ENCODE measurements at places on chromosomes 2 and 18.

- no peak for DNase-seq
Measured at GRCh38 chr2:20433249-20433648, 13.6 kb upstream of the RHOB start.

- DNase-seq, result no peak
Measured at GRCh38 chr18:44826418-44827259, 146.0 kb downstream of the SETBP1 start.

- no peak for DNase-seq
Measured at GRCh38 chr2:35864141-35864540, 491.4 kb upstream of the CRIM1 start.

- no peak for DNase-seq
Measured at GRCh38 chr2:66585587-66585986, 150.7 kb downstream of the MEIS1 start.

DNA sequence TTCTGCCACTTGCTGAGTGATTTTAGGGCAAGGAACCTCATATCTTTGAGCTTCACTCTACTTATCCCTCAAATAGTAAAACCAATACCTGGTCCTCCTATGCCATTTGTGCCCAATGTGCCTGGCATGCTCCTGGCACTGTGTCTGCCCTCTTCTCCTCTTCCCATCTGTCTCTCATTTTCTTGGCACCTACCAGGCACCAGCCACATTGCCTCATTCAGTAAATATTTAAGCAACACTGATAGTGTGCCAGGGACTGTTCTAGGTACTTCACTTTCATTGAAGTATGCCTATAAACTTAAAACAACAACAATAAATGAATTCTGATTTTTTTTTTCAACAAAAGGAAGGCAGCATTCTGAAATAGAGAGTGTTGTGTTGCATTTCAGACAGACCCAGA lies 15.1 kb upstream of the BOD1L2 start:
- no peak for DNase-seq

DNA sequence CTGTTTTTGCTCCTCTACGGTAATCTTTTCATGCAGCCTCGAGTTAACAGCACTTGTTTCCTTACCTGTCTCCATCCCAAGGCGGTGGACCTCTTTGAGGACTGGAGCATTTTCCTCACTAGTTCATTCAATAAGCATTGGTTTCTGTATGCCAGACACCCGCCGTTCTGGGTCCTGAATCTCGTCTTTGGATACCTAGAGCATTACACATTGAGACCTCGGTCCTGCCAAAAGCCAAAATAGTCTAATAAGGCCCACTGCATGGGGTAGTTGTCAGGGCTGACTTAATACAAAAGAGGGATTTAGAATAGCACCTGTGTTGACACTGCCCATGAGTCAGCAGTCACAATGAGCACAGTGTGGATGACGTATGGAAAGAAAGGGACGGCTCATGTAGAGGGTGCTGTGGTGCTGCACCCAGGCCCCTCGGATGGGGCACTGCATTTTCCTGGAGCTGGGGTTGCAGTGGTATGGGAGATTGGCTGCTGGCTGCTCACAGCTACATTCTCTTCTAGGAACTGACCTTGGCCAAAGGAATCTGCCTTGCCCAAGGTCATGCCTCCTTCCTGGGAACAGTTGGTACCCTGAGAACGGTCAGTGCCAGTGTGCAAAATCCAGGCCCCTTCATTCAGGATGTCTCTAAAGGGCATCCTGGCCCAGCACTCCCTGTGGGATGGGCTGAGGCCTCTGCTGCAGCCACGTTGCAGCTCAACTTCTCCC lies 126.9 kb upstream of the NCK2 start:
- DNase-seq, result no peak

DNA sequence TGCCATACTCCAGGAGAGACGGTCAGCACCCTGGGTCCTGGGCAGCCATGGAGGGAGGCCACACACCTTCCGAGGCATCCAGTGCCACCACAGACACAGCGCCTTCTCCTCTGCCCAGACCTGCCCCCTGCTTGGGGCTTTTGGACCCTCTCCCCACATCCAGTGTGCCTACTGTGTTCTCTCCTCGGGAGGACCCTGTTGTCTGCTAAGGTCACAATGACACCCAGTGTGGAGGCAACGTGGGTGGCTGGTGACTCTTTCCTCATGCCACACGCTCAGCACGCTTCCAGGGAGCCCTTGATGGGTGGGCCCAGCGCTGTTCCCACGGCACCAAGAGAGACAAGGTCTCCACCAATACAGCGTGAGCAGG lies 251.9 kb downstream of the EIPR1 start:
- DNase-seq, result no peak

DNA sequence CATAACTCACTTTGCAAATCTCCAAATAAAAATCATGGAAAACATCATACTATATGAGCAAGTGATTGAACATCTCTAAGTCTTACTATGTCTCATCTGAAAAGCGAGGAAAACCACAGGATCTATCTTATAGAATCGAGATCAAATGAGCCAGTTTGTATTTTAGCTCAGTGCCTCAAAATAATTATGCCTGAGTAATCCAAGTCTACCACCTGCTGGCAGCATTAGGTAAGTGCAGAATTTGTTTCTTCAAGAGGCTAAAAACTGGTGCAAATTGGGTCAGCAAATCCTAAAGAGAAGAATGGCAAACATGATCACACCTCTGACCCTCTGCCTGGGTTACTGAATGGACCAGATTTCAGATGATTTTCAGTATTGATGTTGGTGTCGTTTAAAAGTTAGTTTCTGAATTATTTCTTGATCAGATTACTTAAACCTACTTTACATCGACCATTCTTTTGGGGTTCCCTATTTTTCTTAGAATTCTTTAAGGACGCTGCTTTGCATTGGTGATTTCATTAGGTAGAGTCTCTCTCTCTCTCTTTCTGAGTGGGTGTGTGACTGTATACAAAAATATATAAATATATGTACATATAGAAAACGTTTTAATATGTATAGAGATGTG lies 12.7 kb upstream of the FHOD3 start:
- no peak for DNase-seq

- DNase-seq, result no peak
Measured at GRCh38 chr2:107645586-107645985, 181.1 kb upstream of the RGPD4 start.

GRCh38 chr2:100941646-100942240 lies 60.3 kb upstream of the RPL31 start:
- DNase-seq, result no peak

DNA sequence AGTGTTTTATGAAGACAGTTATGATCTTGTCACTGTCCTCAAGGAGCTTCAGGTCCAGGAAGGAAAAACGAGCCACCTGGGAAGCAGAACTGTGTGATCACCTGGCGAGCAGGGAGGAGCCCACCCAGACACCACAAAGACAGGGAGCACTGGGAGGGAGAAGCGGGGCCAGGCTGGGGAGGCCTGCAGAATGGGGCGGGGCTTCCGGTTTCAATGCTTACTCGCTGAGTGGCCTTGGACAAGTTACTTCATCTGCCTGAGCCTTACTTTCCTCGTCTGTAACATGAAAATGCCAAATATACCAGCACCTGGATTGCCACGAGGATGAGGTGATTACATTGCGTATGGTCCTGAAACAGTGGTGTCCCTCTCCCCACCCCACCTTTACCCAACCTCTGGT lies 227.5 kb downstream of the ANKRD30B start:
- no peak for DNase-seq

GRCh38 chr18:36613069-36613468 lies 215.7 kb downstream of the TPGS2 start:
- no peak for DNase-seq

DNA sequence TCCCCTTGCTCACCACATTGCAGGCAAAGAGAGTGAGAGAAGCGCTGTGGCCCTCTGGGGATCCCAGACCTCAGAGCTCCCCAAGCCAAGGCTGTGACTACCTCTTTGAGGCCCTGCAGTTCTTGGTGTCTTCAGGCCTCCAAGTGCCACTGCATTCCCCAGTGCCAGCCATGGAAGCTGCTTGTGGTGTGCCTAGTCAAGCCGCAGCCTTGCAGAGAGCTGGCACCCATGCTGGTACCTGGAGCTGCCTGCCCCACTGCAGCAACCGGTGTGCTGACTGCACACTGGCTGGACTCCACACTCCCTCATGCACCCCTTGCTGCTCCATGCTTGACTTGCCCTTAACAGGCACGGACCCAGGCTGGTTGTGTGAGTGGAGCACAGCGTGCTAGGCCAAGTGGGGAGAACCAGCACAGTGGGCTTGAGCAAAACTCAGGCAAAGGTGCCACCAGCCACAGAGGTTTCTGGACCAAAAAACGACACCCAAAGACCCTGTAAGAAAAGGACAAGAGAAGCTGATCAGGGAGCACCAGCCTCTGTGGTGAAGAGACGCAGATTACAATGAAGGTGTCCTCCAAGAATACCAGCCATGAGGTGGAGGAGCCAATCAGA lies 113.5 kb upstream of the TMEM18 start:
- no peak for DNase-seq

DNA sequence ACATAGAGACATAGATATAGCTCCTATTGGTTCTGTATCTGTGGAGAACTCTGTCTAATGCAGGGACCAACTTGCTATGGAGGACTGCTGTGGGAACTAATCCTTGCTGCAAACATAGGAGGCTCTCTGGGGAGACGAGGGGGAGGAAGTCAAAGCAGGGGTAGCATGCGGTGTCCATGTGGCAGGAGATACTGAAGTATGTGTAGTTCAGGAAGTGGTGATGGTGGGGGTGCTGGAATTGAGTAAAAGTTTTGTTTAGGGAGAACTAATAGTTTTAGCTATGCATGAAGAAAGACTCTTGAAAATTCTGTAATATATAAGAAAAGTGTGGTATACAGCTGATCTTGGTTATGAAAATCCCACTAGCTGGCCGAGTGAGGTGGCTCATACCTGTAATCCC lies 62.0 kb downstream of the ANKRD44 start:
- DNase-seq, result no peak

DNA sequence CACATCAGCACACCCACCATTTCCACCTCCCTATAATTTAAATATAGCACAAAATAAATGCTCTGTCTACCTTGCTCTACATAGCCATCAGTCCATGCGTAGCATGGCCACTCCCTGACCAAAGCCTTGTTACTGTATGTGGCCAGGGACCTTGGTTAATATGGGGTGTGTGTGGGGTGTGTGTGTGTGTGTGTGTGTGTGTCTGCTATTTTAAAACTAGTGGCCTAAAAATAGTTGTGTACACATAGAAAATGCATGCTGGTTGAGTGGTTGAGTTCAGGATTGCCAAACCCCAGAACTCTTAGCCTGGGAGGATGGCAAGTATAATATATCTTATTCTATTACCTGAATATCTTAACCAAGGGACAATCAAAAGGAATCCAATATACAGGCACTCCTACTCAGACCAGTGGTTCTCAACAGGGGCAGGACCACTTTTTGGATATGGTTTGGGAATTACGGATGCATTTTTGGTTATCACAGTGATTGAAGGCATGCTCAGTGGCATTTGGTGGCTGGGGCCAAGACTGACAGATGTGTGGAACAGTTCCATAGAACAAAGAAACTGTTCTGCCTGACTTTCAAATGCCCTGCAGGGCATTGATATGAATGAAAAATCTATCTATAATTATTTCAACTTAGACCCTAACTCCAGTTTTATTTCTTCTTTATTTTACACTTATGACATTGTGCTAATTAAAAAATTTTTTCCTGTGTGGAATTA lies 72.3 kb upstream of the PSME4 start:
- no peak for DNase-seq

DNA sequence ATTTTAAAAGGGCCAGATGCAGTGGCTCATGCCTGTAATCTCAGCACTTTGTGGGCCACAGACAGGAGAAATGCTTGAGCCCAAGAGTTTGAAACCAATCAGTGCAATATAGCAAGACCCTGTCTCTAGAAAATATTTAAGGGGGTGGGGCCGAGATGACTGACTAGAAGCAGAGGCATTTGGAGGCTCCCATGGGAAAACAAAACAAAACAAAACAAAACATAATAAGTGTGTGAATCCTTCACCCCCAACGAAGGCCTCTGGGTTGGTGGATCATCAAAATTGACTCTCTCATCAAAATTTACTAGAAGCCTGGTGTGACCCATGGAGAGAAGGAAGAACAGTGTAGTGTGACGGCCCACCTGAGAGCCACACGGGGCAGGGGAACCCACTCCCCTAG lies 560.9 kb downstream of the LRP1B start:
- no peak for DNase-seq

DNA sequence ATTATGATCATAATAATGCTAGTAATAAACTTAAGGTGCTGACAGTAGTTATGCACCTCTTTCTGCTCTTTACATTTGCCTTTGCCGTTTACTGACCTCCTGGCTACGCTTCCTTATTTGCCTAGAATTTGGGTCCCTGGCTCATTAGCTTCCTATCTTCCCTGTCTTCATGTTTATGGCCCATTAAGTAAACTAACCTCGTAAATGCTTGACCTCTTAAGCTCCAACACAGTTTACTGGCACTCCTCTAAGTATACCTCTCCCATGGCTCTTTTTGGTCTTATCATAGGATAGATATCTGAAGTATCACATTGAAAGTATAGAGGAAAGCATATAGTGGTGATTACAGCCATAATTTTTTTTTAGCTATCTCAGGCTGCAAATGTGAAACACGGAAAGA lies 657.3 kb upstream of the SLC39A10 start:
- DNase-seq, result no peak

DNA sequence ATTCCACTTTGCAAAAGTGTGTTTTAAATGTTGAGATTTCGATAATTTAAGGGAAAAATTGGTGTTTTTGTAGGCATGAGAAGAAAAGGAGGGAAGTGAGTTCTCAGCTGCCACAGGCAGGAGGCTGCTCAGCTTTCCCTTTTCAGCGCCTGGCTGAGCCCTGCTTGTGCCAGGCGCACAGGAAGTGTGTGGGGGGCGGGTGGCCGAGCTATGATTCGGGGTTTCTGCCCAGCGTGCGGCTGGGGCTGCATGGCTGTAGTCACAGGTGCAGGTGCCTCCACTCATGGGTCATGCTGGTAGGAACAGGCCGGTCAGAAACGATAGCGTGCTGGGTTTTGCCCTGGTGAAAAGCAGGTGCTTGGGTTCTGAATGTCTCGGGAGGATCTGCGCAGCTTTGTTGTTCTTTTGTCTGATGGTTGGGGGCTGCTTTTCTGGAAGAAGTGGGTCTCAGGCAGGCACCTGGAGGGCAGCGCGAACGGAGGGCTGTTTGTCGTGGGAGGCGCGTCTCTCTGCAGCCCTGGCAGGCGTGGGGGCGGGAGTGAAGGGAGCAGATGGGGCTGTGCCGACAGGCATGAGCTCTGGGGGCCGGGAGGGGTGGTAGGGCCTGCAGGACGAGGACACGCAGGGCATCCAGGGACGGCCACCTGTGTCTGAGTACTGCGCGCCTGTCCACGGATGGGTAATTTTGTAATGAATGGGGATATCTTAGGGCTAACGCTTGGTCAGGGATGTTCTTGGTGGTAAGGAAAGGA lies 2.1 kb downstream of the KCNG2 start:
- DNase-seq, result no peak

DNA sequence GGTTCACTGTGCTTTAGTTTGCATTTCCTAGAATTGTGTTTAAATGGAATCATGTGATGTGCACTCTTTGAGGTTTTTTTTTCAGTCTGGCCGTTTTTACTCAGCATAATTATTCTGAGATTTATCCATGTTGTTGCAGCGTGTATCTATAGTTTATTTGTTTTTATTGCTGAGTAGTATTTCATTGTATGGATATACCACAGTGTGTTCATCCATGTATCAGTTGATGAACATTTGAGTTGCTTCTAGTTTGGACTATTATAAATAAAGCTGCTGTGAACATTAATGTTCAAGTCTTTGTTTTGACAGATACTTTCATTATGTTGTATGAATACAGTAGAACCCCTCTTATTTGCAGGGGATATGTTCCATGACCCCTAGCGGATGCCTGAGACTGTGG lies 39.1 kb downstream of the TRAF3IP1 start:
- DNase-seq, result no peak

Measured in stimulated activated CD4-positive, alpha-beta T cell treated with anti-CD3 and anti-CD28 coated beads, TNF-alpha, amount 100 ng/mL, for 24 hours (primary cell).